NCI-H1417 (cell line): ENCODE measurements at places on chromosomes 1 and 21.

- peak; percentile 66 for DNase-seq
These were observed 558 bp downstream of the PFKL start for GRCh38 chr21:44300262-44300959.

DNA sequence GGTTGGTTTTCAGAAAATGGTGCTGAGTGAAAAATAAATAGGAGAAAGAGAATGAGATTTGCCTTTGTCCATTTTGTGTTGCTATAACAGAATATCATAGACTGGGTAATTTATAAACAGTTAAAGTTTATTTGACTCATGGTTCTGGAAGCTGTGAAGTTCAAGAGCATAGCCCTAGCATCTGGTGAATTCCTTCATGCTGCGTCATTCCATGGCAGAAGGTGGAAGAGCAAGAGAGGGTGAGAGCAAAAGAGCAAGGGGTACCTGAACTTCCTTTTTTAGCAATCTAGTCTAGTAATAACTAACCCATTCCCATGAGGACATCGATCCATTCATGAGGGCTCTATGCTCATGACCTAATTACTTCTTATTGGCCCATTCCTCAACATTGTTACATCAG lies 209.1 kb upstream of the ZP4 start:
- DNase-seq, result no peak

DNA sequence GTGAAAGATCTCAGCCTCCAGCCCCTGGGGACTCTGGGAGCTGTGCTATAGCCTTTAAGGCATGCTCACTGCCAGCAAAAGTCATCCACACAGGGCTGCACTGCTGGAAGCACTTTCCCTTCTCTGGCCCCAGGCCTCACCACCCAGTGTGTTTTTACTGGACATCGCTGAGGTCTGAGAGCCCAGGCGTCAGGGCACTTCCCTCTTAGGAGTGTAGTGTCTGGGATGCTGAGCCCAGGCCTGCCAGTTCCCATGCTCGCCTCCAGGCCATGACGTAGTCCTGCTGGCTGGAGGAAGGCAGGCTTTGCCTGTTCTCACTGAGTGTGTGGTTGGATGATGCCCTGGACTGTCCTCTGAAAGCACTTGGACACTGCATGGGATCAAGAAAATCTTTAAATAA lies 101.2 kb downstream of the GDAP2 start:
- no peak for DNase-seq

DNA sequence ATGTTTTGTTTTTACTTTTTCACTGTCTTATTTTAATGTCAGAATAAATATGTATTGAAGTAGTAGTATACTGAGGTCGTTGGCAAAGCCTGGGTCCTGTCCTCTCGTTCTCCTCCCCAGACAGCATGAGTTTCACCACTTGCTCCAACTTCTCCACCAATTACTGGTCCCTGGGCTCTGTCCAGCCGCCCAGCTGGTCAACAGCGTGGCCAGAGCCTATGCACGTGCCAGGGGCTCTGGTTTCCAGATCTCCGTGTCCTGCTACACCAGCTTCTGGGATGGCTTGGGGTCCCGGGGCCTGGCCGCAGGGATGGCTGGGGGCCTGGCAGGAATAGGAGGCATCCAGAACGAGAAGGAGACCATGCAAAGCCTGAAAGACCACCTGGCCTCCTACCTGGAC lies 19.3 kb downstream of the PTPN14 start:
- no peak for DNase-seq

DNA sequence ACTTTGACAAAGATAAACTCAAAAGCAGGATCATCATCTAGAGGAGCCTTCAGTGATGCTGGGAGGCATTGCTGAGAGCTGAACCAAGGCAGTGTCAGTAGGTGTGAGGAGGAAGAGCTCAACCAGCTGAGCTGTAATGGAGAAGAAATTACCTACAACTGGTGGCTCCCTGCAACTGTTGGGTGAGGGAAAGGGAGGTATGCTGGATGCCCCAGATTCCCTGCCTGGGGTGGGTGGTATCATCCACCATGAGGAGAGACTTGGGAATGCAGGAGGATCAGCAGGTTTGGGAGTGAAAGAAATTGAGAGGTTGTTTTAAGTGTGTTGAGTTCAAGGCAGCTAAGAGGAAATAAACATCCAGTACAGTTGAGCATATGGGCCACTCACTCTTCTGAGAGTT lies 199.8 kb downstream of the DNM3 start:
- DNase-seq, result no peak

GRCh38 chr1:231165371-231165770 lies 3.5 kb downstream of the TRIM67 start:
- no peak for DNase-seq

- DNase-seq, result no peak
These were observed 654.6 kb upstream of the NEGR1 start for GRCh38 chr1:72936942-72937341.

DNA sequence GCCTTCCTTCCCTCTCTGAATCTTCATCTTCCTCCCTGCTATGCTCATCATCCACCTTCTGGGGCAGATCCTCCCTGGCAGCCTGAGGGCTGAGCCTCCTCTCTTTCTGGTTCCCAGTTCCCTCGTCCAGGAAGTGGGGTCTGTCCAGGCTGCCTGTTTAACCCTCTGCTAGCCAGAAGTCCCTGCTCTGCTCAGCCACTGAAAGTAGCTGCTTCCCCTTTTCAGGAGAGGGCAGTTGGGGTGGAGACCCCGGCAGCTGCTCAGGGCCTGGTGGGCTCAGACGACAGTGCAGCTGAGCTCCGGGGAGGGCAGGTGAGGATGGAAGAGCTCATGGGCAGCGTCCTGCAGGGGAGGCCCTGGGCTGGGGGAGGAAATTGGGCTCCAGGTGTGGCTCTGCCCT lies 43.1 kb upstream of the ETV3 start:
- DNase-seq, result no peak

DNA sequence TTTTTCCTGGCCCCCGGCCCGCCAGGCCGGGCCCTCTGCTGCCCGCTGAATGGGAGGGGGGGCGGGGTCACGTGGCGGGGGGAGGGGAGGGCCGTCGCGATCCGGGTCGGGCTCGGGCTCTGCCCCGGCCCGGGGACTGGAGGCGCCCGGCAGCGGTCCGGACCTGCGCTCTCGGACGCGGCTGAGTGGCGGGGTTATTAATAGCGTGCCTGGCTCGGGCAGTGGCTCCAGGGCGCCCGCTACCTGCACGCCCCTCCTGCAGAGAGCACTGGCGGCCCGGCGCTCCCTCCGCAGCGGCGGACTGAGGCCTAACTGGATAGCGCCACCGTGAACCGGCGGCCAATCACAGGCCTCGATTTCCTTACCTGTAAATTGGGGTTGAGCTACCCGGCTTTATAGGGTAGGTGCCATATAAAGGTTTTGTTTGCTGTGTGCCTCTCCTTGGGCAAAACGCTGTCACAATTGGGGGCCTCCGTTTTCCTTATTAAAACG lies 28.1 kb downstream of the AHDC1 start:
- DNase-seq, result no peak

DNA sequence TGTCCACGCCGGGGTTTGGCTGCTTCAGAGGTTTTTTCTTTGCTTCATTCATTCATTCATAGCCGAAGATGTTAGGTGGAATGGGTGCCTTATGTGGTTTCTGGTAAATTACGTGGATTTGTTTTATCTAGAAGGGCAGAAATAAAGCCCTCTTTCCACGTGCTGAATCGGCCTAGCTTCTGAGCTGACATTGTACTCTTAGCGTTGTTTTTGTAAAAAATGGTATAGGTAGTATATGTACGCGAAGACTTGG lies 1.5 kb downstream of the GALNT2 start:
- no peak for DNase-seq

DNA sequence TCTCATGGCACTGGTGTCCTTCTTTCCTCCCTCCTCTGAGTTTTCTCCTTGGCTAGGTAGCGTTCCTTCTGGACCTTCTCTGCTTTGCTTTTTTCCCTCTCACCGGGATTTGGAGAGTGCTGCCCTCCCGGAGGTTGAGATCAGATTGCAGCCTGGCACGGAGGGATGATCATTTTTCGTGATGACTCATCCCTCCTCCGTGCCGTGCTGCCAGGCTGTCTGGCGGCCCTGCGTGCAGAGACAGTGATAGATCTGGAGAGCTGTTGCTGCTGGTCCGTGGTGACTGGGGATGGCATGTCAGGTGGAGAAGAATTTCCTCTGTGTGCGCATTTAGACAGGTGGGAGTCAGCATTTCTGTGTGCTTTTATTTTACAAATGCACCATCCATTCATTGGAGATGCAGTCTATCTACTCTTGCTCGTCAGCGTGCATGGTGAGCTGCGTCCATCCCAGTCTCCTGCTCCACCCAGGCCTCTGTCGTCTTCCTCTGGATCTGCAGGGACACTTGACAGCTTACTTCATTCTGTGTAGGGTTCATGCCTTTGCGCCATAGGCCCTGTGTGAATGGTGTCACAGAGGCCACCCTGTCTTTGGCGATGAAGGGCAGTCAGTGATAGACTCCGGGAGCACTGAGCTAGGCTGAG lies 104.4 kb downstream of the PCBP3 start:
- DNase-seq, result peak; percentile 87

DNA sequence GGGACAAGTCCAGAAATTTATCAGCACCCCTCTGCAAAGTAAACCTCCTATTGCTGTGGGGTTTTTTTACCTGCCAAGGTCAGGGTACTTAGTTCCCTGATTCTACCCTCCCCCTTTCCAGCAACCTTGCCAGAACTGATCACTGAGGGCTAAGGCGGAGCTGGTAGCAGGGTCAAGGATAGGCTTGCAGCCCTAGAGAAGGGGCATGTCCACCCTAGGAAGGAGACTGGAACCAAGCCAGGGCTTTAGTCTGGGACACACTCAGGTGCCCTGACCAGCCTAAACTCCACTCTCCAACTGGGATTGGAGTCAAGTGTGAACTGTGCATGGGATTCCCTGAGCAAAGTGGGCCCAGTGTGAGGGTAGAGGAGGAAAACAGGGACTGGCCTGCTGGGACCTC lies 6.5 kb upstream of the SLC26A9 start:
- DNase-seq, result no peak

- DNase-seq, result no peak
These were observed 27.7 kb downstream of the TNFRSF9 start for GRCh38 chr1:7912743-7913557.

- no peak for DNase-seq
These were observed 895.9 kb upstream of the ADGRL4 start for GRCh38 chr1:79902418-79902817.

DNA sequence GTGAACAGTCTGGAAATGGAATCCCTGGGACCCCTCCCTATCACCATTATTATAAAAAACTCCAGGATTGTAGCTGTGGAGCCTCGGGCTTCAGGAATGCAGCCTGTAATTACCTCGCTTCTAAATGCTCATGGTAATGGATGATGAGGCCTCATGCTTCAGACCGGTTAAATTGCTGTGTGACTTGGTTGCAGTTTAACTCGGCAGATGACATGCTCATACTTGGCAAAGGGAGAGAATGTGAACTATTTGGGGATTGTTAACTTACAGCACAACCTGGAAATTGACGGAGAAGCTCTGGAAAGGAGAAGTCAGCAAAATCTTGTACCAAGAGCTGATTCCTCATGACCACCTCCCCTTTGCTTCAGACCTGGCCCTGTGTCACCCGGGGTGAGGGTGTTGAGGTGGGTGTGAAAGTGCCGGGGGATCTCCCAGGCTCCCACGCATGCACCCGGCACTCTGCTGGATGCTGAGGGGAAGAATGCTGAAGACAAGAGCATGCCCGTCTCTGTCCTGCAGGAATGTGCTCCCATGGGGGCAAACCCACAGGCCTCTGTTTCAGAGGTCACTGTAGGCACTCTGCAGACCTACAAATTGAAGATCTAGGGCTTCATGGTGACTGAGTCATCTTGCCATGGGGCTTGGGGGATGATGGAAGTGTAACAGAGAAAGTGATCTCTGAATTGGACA lies 364.8 kb downstream of the RPS6KC1 start:
- DNase-seq, result no peak

DNA sequence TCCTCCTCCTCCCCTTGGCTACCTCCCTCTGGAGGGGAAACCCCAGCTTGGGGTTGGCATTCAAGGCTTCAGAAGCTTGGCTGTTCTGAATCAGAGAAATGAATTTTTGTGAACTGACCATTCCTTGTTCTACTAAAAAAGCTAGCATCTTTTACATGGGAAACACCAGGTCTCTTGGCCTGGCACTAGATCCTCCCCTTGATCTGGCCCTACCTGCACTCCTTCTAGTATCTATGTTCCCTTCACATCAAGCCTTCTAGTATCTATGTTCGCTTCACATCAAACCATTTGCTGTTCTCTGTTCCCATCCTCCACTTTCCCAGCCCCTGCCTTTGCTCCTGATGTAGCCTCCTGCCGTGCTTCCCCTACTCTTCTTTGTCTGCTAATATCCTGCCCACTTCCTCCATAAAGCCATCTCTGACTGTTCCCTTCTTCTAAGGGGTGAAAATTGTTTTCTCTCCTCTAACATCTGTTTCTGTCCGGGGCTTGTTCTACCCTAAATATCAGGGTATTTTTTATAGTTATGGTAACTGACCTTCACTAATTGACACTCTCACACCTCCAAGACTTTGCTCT lies 25.8 kb downstream of the FAM151A start:
- DNase-seq, result no peak

DNA sequence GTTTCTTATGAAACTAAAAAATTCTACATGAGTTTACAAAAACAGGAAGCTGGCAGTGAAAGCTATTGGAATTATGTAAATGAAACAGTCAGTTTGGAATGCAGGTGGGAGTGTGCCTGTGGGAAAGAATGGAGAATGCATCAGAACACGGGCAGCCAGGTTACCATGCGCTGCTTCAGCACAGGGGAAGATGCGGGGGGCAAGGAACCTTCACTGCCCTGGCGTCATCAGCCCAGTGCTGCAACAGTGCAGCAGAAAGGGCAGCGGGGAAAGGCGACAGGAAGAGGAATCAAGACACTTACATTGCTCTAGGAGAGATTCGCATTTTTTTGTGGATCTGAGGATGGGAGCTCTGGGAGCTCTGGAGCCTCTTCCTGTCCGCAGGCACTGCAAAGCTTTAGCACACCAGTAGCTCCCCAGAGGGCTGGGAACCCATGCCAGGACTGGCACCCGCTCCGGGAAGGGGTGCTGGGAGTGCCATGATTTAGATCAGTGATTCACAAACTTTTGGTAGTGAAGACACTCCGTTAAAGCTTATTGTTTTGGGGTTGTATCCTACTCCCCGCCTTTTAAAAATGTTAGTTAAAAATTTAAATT lies 64.1 kb upstream of the WDR26 start:
- no peak for DNase-seq

GRCh38 chr1:7541629-7542028 lies 229.5 kb upstream of the VAMP3 start:
- no peak for DNase-seq

- no peak for DNase-seq
These were observed 746 bp downstream of the TADA1 start for GRCh38 chr1:166875302-166875733.

DNA sequence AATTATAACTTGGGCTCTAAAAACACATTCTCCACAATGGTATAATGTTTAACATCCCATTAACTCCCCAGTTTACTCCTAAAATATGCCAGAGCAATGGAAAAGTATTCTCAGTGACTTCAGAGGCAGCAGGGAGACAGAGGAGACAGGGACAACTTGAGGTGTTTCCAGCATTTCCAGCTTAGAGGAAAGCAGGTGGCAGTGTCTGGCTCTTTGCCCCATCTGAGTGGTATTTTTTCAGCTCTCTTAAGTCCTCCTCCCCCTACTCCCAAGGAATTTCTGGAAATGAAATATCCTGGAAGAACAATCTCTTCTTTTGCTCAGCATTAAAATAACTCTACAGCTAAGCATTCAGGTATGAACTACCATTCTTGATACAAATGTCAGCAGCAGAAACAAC lies 10.8 kb upstream of the ERMAP start:
- no peak for DNase-seq

- no peak for DNase-seq
These were observed 709 bp upstream of the SLC41A1 start for GRCh38 chr1:205813755-205814058.

- no peak for DNase-seq
These were observed 169.8 kb downstream of the DAB1 start for GRCh38 chr1:57254022-57254421.
